ENCODE measurements at places on chromosomes 13 and 19.

DNA sequence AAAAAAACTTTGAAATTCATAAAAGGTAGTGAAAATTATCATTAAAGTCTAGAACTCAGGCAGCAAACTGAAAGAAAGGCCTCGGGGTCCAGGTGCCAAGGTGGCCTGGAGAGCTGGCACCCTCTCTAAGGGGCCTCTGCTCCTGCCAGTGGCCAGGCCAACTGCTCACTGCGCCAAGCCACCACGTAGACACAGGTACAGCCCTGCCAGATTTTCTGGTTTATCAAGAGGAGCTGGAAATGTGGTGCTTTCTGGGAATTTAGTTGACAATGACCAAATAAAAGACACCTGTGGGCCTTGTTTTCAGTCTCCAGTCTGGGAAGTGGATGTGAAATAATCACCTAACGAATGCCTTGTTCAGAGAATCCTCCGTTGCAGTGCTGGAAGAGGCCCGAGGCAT is 22.8 kb downstream of the ZNF574 start:
- DNase-seq, result no peak

- no peak for DNase-seq
Measured at GRCh38 chr19:33266974-33267484, 35.3 kb downstream of the CEBPA start.

DNA sequence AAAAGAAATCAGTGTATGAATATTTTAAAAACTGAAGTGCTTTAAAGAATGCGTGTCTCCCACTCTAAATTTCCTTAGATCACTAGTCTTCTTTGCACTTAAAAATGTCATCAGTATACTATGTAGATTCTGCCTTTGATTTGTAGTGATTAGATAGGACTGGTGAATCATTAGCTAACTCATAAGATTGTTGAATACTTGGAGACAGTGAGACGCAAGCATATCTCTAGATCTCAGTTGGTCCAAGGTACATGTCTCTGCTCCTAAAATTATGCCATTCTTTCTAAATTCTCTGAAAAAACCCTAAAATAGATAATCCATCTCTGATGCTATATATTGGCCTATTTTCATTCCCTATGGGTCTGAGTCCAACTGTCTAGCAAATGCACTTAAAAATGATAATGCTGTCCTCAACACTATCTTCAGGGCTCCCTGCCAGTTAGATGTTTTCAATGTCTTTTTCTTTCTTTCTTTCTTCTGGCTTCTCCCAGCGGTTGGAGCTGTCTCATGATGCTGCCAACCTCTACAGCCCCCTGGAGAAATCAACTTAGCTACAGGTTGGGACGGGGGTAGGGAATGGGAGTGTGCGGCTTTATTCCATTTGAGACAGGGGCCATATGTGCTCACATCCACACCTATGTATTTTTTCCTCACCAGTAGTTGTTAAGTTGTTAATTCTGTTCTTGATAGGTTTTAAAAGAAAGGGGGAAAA is 301.0 kb downstream of the NDFIP2 start:
- no peak for DNase-seq

DNA sequence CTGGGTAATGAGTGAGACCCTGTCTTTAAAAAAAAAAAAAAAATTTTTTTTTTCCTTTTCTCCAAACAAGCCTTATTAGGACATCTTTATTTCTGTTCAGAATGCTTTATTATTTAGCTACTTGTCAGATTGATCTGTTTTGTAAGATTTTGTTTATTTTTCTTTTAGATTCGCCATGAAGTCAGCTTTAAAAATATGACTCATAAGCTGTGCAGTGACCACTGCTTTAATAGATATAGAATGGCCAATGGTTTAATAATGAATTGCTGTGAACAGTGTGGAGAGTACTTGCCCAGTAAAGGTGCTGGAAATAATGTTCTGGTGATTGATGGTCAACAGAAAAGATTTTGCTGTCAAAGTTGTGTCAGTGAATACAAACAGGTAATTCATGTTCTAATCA is 47.7 kb downstream of the ZMYM2 start:
- DNase-seq, result no peak

DNA sequence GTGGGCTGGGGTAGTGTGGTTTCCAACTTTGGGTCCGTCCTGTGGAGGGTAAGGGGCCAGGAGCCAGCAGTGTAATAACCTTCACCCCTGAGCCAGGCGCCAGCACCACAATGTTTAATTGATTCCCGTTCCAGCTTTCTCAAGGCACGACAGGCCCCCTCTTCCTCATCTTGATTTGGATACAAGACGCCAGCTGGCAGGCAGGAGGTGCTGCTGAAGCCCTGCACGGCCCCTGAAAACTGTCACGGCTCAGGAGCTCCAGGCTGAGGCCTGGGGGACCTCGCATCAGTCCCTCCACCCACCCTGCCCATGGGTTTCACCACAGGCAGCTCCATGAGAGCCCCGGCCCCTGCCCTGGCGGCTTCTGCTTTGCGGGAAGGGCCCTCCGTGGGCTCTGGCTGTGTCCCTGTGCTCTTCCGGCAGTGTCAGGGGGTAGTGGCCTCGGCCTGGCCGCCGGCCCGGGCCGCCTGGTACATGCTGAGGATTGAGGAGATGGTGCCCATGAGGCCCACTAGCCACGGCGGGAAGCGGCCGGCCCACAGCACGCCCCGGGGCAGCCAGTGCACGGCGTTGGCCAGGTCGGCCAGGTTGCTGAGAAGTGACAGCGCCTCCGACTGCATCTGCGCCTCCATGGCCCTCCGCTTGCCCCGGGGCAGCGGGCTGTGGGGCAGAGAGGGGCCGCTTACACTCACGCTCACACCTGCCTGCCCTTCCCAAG is 11.9 kb downstream of the PEX11G start:
- no peak for DNase-seq

GRCh38 chr13:94711561-94712286 is 621 bp downstream of the SOX21 start:
- DNase-seq, result no peak

GRCh38 chr19:39136225-39136940 is 10.8 kb downstream of the PAK4 start:
- DNase-seq, result no peak

- no peak for DNase-seq
Measured at GRCh38 chr19:15846923-15847322, 31.5 kb upstream of the OR10H1 start.

Data from cortex of kidney (tissue), 1 donor.